ENCODE measurements at places on chromosomes 12 and 14.

DNA sequence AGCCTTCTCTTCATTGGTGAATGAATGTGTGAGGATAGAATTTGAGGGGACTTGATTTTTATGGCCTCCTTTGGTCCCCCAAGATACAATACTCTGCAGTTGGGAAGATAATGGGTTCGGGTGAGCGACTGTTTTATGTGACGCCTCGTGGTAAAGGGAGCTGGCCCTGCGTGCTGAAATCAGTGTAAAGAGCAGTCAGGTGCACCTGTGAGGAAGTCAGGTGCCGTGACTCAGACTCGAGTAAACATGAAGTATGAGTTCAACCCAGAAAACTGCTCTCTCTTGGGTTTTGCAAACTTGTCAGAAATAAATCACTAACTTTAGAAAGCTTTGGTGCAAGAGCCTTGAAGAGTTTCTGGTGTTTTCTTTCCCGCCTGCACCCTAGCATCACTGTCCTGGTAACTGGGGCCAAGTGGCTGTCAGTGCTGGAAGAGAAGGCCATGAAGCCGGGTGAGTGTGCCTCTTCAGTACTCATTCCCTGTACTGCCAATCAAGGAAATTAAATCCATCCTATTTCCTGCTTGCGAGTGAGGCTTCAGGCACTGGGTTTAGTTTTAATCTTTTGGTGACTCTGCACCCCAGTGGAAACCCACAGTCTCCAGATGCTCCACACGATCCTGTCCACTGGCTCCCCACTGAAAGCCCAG is 59.2 kb downstream of the AACS start:
- DNase-seq, result no peak

DNA sequence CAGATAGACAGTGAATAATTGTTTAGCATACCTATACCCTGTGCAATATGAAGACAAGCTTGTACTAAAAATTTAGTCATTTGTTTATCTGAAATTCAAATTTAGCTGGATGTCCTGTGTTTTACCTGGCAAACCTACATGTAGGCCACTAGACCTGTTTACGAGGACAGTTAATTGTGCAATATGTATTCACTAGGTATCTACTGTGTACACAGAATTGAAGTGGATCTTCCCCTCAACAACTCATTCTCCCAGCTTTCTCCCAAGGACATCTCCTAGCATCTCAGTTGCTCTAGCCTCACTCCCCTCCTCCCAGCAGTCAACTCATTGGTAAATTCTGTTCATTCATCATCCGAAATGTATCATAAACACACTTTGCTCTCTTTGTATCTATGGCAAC is 25.3 kb downstream of the AK7 start:
- no peak for DNase-seq

DNA sequence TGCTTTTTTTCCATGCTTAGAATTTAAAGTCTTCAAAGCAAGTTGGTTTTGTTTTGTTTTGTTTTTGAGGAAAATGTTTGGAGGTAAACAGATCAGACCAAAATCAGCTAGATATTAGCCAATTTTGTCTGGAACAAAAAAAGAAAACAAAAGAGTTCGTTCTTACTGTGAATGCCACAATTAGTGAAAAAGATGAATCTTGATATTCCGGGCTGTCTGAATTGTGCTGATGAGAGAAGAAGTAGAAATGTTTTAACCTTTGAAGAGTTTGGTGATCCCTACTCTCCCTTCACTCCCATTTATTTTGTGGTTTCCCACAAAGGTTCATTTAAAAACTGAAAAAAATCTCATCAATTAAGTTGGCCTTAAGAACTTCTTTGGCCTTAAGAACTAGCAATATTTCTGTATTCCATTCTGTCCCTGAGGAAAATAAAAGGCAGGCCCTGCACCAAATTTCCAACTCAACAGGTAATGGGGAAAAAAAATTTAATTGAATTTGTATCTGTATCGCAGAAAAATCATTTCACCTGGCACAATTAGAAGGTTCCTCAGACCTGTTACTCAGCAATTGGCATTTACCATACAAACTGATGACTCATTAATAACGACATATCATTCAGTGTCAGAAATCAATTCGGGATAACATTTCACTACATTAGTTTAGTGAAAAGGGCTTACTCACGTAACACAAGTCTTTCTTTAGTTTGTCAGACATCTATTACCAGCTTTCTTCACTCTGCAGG is 562 bp upstream of the GLIPR1L2 start:
- DNase-seq, result no peak

GRCh38 chr14:101195309-101195901 is 291.9 kb upstream of the RTL1 start:
- DNase-seq, result no peak

- DNase-seq, result no peak
Measured at GRCh38 chr12:53063708-53064612, 14.1 kb downstream of the TNS2 start.

- no peak for DNase-seq
Measured at GRCh38 chr14:56199982-56200577, 81.9 kb downstream of the PELI2 start.

- no peak for DNase-seq
Measured at GRCh38 chr14:90039253-90040010, 22.4 kb upstream of the KCNK13 start.

DNA sequence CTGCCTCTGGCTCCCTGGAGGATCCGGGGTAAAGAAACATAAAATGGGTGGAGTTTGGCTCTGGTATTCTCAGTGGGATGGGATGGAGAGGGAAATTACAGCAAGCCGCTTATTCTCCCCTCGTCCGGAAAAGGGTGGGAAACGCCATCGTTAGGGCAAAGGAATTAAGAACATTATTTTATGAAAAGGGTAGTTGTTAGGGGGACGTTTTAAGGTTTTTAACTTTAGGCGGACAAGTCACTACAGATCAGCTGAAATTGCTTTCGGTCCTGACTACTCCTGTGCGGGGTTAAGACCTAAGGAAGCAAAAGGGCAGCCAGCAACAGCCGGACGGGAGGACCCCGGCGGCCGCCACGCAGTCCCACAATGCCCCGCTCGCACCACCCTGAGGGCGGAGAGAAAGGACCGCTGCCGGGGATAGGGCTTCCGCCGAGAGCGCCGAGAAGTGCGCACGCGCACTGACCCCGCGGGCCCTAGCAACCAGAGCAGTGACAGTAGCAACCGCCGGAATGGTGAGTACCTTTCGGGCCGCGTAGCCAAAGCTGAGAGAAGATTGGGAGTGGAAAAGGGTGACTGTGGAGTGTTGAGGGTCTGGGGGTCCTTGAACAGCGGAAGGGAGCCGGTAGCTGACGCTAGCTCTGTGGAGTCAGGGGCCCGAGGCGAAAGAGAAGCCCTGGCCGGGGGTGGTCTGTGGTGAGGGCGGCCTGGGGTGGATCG is at the start of gene DNAL1:
DNAL1 (plus strand) TSS at position 456 of the 717 bp plus-strand sequence; CDS start at position 510, 54 bp downstream.
- DNase-seq, result peak; percentile 92

DNA sequence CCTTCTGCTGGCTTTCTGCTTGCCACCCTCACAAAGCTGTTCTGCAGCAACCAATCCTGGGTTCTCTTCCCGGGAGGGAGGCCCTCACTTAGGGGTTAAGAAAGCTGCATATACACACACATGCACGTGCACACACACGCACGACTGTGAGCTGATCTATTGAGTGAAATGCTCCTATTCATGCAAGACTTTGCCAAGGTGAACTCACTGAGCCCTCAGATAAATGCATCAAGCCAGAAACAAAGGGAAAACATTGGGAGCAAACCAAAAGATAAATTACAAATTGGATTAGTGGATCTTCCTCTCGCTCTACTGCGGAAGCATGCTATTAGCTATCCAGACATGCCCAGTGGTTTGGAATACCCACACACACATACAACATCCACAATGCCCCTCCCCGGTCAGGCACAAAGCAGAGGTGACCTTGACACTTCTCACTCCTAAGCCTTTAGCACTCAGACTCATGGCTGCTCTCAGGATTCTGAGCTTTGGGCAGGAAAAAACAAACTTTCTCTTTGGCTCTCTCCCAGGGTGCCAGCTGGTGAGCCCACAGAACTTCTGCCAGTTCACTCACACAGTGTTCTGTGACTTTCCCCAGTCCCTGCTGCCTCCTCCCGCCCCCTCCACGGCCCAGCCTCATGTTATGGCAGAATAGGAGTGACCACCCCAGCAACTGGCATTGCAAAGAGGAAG is 320.0 kb downstream of the DPF3 start:
- no peak for DNase-seq

DNA sequence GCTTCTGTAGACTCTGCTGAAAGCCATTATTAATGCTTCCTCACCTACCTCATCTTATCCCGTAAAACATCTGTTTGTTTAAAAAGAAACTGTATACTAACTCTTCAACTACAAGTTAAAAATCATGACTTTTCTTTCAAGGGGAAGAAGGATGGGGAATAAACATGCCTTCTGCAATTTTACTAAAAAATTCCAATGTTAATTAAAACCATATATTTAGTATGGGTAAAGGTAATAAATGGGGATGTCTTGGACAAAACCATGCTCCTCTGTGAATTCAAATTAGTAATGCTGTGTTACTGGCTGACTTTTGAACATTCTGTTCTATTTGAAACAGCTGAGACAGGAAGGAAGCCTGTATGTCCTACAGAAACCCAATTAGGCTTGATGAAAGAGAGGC is 311.1 kb upstream of the DIO2 start:
- DNase-seq, result no peak

DNA sequence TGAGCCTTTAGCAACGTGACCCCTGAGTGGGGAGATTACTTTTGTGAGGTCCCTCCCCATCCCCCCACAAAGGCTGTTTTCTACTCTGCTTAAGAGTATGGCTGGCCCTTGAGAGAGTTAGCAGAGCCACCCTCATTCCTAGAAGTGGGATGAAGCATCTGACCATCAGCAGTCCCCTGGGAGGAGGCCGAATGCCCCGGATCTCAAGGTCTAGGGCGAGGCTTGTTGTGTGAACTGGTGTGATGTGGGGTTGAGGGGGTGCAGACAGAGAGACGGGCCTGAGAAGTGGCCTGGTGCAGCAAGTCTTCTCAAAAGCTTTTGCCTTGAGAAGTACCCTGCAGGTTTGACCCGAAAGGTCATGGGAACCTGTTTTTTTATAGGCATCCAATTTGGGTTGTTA is 153.0 kb upstream of the FKBP4 start:
- no peak for DNase-seq

GRCh38 chr12:43370263-43370662 is 181.7 kb downstream of the ADAMTS20 start:
- DNase-seq, result no peak

- DNase-seq, result no peak
Measured at GRCh38 chr14:42683707-42684106, 1077.0 kb downstream of the LRFN5 start.

- no peak for DNase-seq
Measured at GRCh38 chr12:19161216-19161615, 31.7 kb downstream of the PLEKHA5 start.

- no peak for DNase-seq
Measured at GRCh38 chr12:71191509-71192196, 33.9 kb upstream of the TSPAN8 start.

GRCh38 chr12:59393506-59393905 is 202.3 kb upstream of the SLC16A7 start:
- DNase-seq, result no peak

- no peak for DNase-seq
Measured at GRCh38 chr14:44995770-44996294, 33.8 kb downstream of the TOGARAM1 start.

DNA sequence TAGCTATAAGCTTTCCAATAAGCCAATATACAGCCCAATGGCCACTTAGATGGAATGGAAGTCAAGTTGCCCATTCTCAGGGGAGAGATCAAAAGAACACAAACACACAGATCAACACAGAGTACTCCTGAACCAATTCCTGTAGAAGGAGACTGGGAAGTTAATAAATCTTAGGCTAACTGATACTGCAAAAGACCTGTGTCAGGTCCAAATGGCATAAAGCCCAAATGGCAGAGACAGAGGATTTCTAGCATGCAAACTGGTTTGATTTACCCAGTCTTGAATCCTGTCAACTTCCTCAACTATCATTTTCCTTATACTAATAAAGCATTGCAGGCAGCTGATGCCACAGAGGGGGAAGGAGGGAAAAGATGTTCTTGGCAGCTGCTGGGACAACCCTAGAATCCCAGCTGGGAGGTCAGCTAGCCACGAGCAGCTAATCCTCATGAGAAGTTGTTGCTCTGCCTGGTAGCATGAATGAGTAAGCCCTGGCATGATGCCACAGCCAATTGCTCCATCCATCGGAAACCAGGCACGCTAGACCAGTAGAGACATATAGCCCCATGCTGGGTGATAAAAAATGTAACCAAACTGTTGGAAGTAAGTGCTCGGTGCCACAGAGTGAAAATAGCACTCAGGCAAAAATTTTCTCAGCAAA is 26.2 kb downstream of the ANG start:
- no peak for DNase-seq

DNA sequence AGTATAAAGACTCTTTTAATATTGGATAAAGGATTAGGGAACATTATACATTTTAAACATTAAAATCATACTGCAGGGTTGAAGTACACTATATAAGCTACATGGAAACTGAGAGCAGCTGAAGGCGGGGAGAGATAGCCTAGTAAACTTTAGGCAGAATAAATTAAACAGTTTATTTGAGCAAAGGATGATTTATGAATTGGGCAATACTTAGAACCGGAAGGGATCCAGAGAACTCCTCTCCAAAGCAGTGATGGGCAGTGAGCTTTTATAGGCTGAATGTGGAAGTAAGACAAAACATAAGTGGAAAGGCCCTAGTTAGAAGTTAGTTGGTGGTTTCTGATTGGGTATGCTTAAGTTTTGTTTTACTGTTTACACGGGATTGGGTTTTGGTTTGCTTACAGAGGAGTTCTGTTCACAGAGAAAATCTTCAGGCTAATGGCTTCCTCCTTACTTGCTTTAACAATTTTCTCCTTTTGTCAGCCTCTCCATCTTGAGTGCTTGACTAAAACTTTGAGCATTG is 18.9 kb downstream of the LEMD3 start:
- DNase-seq, result no peak

DNA sequence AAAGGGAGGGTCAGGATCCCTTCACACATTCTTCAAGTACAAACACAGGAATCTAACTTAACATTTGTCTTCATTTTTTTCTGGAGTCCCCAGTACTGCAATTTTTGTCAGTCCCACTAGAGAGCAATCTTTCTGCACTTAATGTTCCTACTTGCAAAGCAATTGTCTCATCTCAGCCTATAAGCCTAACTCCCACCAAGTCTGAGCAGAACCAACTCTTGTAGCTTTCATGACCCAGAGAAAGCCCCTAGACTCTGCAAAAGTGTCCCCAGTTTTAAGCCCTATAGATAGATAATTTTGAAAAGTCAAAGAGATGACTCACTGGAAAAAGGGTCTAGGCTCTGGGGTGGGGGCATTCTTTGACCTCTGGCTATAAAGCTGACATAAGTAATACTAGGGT is 1.8 kb upstream of the ZBTB39 start:
- peak; percentile 43 for DNase-seq

DNA sequence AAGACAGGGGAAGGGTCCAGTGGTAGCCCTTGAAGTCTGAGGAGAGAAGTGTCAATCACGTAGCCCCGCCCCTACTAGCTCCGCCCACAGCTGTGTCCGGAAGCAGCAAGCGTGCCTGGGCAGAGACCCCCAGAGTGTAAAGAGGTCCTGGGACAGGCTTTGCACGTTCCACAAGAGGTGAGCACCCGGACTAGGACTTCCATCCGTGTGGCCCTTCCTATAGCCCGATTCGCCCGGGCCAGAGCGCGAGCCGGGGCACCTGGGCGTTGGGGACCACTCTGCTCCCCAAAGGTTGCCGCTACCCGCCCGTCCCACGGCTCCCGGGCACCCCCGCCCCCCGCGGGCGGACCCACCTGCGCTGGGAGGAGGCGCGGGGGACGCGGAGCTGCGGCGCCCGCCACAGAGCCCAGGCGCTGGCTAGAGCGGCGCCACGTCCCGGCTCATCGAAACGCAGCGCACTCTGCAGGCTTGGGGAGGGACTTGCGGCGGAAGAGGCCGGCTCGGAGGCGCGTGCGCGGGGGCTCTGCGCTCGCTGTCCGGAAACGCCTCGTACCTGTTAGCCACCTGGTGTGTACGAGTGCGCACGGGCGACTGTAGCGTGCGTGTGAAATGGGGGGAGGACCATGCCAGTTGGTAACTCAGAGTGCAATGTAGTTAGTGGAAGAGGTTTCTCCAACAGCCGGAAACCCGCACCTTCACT is at the start of gene RABGGTA:
RABGGTA (minus strand) TSS at position 464 of the 700 bp plus-strand sequence. CDS start 482 bp downstream, outside the sequence.
- DNase-seq, result peak; percentile 90

Measured in DND-41 (cell line).